Mesothelial cell of epicardium (in vitro differentiated cells): ENCODE measurements at places on chromosomes 11 and 22.

GRCh38 chr22:35984183-35985175 lies 44.1 kb downstream of the RBFOX2 start:
- DNase-seq = no peak

GRCh38 chr11:34997952-34998528 lies 81.6 kb downstream of the PDHX start:
- no peak for DNase-seq

- DNase-seq = no peak
Measured at GRCh38 chr11:66126808-66127555, 56.9 kb downstream of the PACS1 start.

DNA sequence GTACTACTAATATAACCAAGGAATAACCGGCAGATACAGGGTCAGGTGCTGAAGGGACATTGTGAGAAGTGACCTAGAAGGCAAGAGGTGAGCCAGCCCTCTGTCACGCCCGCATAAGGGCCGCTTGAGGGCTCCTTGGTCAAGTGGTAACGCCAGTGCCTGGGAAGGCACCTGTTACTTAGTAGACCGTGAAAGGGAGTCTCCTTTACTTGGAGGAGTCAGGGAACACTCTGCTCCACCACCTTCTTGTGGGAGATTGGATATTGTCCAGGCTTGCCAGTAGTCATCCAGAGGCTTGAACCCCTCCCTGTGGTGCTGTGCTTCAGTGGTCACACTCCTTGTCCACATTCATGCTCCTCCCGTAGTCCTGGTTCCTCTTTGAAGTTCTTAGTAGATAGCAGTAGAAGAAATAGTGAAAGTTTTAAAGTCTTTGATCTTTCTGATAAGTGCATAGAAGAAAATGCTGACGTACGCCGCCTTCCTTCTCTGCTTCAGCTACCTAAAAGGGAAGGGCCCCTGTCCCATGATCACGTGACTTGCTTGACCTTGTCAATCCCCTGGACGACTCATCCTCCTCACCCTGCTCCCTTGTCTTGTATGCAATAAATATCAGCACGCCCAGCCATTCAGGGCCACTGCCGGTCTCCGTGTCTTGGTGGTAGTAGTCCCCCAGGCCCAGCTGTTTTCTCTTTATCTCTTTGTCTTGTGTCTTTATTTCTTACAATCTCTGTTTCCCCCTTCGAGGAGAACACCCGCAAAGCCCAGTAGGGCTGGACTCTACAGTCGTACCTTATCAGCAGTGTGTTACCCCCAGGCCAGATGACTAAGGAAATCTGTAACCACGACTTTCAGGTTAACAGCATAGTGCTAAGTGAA lies 6.1 kb downstream of the NUP50 start:
- no peak for DNase-seq

DNA sequence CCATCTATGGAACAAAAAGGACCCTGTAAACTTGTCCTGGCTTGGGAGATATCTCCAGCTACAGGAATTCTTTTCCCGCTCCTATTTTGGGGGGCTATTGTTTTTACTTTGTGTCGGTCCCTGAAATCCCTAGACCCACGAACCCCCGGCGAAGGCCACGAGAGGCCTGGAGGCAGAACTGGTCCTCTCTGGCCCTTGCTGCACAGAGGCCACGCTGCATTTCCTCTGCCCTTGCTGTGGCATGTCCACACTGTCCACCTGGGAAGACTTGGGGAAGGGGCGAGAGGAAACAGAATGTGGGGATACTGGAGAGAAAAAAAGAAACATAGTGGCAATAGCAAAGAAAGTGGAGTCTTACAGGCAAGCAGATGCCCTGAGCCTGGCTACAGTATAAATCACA lies 2.3 kb upstream of the ANO1 start:
- DNase-seq = no peak

- DNase-seq = peak; percentile 86
Measured at GRCh38 chr11:129861702-129862522, 33.5 kb downstream of the NFRKB start.

GRCh38 chr11:132777067-132777975 lies 755.0 kb downstream of the OPCML start:
- DNase-seq = no peak

GRCh38 chr11:2209370-2209801 lies 37.8 kb upstream of the TH start:
- DNase-seq = no peak

GRCh38 chr11:36311926-36312595 lies 16.0 kb downstream of the PRR5L start:
- no peak for DNase-seq

GRCh38 chr22:36831206-36831605 lies 14.4 kb upstream of the PVALB start:
- no peak for DNase-seq

GRCh38 chr11:116527180-116527991 lies 245.4 kb downstream of the BUD13 start:
- DNase-seq = no peak

DNA sequence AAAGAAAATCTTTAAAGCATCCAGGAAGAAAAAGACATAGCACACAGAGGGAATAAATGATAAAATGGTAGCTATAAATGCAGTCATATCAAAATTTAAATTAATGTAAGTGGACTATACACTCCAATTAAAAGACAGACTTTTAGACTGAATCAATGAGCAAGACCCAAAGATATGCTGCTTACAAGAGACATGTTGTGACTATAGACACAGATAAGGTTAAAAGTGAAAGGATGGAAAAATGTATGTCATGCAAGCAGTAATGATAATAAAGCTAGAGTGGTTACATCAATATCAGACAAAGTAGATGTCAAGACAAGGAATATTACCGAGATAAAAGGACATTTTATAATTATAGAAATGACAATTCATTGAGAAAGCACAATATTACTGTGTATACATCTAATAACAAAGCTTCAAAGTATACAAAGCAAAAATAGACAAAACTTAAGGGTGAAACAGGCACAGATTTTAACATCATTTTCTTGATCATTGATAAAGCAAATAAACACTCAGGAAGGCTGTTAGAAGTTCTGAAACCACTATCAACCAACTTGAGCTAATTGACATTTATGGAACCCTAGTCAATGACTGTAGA lies 22.8 kb upstream of the MUC5AC start:
- no peak for DNase-seq

GRCh38 chr11:71251761-71252268 lies 562 bp downstream of the SHANK2 start:
- peak; percentile 66 for DNase-seq

GRCh38 chr11:128420951-128421350 lies 166.4 kb downstream of the ETS1 start:
- DNase-seq = no peak

DNA sequence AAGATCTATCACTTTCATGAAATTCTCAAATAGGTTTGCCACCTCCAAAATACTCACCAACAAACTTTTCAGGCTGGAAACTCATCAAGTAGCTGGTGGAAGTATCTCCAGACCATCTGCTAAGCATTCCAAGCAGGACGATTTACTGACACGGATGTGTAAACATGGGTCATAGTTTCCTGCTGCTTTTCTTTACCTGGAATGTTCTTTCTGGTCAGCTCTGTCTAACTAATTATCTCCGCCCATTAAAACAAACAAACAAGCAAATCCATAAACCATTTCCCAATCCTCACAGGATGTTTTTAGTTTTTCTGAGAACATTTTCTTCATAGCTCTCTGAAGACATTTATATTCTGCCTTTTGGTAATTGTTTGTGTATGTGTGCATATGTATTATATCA lies 397.0 kb downstream of the METTL15 start:
- no peak for DNase-seq

GRCh38 chr11:45345491-45345890 lies 59.4 kb upstream of the SYT13 start:
- DNase-seq = no peak

DNA sequence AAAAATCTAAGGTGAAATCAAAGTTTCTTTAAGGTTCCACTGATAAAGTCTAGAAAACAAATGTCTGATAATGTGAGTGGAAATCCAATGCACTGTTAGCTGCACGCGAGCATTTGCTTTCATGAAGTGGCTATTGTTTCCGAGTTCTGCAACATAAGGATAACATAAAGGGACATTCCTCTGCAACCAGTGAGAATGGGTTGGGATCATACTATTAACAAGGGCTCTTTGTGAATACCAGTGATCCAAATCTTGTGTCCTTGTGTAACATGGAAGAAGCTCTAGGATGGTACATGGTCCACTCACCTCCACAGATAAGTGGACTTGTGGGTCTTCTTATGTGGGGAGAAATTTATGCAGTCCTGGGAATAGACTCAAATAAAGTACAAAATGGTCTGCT lies 24.6 kb downstream of the APIP start:
- DNase-seq = no peak

DNA sequence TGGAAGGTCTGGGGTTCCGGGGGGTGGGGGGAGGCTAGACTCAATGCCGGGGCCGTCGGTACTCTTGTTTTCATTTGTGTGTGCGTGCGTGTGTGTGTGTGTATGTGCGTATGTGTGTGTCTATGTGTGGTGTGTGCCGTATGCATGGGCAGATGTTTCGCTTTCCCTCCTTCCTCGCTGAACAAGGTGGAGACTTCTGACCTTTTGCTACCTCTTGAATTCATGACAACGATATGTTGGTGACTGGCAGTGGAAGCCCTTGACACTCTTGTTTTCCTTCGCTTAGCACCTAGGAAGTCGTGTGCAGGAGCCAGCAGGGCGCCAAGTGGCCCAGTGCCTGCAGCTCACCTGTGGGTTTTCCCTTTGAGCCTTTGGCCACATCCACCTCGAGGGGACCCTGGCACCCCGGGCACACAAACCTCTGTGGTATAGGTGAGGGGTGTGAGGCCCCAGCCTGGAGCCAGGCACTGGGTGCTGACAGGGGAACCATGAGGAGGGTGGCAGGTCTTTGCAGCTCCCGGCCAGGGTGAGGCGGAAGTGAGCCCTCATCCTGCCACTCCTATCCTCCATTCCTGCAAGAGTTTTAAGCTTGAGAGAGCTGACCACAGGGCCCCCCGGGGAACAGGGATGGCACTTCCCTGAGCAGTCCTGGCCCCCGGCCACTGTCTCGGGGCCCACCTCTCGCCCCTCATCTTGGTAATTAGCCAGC lies 19.3 kb upstream of the TMEM191C start:
- no peak for DNase-seq

- DNase-seq = no peak
Measured at GRCh38 chr11:9230296-9230695, 34.9 kb downstream of the DENND5A start.

GRCh38 chr11:76903325-76903724 lies 42.6 kb downstream of the ACER3 start:
- no peak for DNase-seq

DNA sequence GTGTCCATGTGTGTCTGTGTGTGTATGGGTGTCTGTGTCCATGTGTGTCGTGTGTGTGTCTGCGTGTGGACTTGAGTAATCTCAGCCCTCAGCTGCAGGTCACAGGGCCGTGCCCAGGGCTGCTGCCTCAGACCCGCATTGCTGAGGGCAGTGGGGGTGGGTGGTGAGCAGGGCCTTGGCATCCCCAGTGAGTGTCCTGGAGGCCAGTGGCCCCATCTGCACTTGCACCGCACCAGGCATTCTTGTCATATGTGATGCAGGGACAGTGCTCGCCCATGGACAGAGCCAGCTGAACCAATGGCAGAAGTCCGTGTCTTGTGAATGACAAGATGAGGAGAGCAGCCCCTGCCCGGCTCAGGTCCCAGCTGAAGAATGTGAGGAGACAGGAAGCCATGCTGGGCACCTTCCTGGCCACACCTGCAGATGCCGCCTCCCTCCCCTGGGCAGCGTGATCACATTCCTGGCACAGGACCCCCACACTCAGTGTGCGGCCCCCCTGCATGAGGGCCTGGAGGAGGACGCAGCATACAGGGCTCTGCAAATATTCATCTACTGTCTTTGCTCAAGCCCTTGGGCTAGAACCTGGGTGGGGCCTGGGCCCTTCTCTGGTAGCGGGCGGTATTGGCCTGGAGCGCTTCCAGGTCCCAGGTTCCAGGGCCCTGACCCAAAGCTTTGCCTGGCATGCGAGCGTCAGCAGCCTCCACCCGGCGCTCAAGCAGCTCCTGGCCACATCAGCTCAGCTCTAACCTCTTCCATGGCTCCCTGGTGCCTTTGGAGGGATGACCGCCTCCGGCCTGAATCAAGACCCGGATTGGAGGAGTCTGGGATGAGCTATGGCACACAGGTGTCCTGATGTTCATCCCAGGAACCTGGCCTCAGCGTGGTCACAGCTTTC lies 3.9 kb downstream of the ALDH3B2 start:
- DNase-seq = no peak

- no peak for DNase-seq
Measured at GRCh38 chr22:34886812-34887211, 179.1 kb upstream of the ISX start.

GRCh38 chr11:9962722-9963121 lies 298.8 kb downstream of the SWAP70 start:
- DNase-seq = no peak

- DNase-seq = no peak
Measured at GRCh38 chr11:19689281-19690000, 23.2 kb upstream of the NAV2 start.

- no peak for DNase-seq
Measured at GRCh38 chr11:67456068-67456705, 1.0 kb downstream of the CABP4 start.

GRCh38 chr11:31617246-31617645 lies 107.7 kb downstream of the ELP4 start:
- no peak for DNase-seq

DNA sequence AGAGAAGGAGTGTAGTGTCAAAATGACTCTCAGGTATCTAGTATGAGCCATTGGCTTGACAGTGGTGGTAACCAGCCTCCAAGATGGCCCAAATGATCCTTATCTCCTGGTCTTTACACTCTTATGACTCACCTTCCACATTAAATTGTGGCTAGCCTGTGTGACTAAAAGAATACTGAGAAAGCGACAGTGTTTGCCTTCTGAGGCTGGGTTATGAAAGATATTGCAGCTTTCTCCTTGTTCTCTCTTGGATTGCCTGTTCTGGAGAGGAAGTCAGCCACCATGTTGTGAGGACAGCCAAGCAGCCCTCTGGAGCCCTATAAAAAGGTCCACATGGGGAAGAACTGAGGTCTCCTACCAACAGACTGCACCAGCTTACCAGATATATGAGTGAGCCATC lies 15.8 kb downstream of the C11orf71 start:
- no peak for DNase-seq

DNA sequence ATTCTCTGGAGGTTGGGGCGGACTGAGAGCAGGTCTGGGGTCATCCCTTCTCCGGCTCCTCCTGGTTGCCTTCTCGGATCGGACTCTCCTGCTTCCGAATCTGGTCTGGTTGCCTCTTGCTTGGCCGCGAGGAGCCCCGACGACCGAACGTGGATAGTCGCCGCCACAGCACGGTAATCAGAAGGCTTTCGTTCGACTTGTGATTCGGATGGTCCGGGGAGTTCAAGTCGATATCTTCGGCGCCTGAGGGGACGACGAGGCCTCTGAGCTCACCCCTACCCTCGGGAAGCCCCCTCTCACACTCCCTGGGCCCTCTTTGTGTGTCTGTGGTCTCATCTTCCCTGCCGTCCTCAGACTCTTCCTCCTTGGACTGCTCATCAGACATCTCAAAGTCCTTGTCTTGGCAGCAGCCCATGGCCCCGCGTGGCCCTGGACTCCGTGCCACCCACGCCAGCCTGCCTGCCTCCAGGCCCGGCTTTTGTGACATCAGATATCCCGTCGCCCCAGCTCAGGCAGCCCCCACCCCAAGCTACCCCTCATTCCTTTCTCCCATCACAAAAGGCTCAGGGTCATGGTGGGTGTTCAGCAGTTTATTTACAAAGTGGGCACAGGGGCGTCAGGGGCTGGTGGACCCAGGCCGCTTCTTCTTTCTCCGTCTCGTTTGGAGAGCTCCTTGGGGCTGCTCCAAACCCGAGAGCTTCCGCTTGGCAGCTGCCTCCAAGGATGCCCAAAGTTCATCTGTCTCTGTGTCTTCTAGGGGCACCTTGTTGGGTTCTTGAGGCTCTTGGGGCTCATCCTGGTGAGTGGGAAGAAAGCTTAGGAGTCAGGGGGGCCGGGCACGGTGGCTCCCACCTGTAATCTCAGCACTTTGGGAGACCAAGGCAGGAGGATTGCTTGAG lies at the start of gene TEX54:
Gene TEX54 (minus strand): TSS at position 506 of the 899 bp plus-strand sequence.
- no peak for DNase-seq
